ENCODE measurements at places on chromosomes 7 and 10.

DNA sequence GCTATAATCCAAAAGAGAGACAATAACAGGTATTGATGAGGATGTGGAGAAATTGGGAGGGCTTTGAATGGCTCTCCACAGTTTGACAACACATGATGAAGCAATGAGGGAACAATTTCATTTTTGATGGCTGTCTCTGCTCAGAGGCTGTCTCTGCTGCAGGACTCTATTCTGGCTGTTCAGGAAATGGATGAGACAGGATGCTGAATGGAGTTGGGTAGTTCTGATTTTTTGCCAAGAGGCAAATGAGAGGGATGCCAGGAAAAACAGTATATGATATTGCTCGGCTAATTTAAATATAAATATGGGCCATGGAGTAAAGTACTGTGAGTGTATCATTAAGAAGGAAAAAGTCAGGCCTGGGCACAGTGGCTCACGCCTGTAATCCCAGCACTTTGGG, 16.8 kb downstream of the APBB1IP start:
- no peak for DNase-seq

DNA sequence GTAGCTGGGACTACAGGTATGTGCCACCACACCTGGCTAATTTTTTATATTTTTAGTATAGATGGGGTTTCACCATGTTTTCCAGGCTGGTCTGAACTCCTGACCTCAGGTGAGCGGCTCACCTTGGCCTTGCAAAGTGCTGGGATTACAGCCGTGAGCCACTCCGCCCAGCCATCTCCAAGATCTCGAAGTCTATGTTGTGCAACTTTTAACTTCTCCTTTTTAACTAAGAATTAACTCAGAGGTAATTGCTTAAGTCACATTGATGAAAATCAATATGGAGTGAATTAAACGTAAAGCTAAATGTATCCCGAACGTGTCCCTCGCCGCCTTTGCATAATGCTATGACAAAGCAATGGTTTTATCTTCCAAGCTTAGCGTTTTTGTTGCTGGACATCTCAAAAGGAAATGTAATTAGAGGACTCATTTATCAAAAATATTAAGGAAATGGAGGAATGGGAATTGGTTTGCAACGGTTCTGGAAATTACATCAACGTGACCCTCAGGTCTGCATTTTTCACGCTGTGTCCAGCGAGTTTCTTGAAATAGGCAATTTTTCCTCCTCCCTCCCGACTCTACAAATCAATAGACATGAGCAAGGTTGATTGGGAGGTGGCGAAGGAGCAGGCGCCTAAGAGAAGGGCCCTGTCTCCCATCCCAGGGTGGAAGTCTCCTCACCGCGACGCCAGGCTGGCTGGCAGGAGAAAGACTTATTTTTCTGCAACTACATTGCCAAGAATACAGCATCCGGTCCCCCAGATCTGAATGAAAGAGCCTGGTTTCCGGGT, 89.8 kb downstream of the TMEM130 start:
- DNase-seq = no peak

DNA sequence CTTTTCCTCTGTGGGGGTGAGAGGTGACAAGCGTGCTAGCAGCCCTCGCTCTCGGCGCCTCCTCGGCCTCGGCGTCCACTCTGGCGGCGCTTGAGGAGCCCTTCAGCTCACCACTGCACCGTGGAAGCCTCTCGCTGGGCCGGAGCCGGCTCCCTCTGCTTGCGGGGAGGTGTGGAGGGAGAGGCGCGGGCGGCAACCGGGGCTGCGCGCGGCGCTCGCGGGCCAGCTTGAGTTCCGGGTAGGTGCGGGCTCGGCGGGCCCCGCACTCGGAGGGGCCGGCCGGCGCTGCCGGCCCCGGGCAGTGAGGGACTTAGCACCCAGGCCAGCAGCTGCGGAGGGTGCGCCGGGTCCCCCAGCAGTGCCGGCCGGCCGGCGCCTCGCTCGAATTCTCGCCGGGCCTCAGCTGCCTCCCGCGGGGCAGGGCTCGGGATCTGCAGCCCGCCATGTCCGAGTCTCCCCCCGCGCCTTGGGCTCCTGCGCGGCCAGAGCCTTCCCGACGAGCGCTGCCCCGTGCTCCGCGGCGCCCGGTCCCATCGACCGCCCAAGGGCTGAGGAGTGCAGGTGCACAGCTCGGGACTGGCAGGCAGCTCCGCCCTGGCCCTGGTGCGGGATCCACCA, 352.8 kb upstream of the PODXL start:
- DNase-seq = no peak

GRCh38 chr7:50405221-50405620, 44.9 kb downstream of the FIGNL1 start:
- DNase-seq = no peak

DNA sequence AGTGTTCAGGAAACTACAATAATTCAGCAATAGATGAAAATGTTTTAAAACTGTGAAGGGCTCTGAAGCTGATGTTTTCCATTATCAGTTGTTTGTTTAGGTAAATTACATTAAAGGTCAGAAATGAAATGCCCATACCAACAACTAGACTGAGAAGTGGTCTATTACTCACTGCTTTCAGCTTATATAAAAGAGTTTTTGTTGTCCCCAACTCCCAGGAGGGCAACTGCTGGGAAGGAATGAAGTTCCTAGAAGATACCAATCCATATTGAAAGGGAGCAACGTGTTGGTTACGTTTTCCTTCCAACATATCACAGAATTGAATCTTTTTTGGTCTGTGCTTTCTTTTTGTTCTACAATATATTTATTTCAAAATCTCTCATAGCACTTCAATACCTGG, 330.6 kb upstream of the LRRN3 start:
- DNase-seq = no peak

DNA sequence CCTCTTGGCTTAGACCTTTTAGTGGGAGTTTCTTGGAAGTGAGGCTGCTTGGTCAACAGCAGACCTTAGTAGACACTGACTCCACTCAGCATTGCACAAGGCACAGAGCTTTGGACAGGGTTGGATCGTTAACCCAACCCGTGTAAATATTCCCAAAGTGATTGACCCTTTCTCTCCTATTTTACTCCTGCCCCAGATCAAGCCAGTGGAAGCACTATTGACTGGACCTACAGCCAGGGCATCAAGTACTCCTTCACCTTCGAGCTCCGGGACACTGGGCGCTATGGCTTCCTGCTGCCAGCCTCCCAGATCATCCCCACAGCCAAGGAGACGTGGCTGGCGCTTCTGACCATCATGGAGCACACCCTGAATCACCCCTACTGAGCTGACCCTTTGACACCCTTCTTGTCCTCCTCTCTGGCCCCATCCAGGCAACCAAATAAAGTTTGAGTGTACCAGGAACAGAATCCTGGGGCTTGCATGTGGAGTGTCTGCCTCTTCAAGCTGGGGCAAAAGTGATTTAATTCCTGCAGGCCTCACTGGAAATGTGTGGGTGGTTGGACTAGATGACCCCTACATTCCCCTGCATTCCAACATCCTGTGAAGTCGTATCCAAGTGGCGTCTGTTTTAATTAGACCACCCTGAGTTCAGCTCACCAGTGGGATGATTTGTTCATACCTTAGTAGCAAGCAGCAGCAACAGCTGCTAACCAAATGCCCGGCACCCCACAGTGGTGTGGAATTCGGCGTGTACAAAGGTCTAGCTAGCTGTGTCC, 7.5 kb downstream of the CPA1 start:
- DNase-seq = no peak

DNA sequence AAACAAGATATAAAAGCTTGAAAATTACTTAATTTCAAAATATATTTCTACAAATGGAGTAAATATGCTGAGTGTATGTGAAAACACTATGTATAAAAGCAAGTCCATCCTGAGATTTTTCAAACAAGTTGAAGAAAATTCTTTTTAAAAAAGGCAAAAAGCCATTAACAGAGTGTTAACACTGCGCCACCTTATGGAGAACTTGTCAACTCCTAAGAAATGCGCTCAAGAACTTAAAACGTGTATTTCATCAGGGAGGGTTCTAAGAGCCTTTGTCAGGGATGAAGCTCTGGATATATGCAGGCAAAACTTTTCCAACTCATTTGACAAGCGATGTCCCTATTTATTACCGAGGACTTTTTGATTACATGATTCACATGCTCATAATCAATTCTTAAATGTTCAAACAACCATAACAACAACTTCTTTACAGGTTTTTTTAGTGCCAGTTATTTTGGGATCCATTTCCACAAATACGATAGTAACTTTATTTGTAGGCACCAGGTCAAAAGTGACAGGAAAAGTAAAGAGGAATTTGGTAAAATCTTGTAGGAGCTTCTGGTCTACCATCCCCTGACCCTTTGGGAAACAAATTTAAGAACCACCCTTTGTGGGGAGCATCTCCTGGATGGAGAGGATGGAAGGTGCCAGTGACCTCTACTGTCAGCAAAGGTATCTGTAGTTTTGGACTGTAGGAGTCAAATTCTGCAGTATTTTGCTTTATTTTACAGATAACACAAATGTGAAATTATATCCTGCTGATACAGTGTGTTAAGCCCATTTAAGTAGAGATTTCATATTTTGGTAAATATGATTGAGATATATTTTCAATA, 23.2 kb downstream of the CALCR start:
- no peak for DNase-seq

GRCh38 chr10:2282202-2282601, 544.9 kb upstream of the ADARB2 start:
- no peak for DNase-seq

GRCh38 chr10:32004161-32004591, 52.0 kb downstream of the KIF5B start:
- DNase-seq = no peak

GRCh38 chr10:69292459-69292858, 14.2 kb downstream of the HK1 start:
- DNase-seq = no peak

DNA sequence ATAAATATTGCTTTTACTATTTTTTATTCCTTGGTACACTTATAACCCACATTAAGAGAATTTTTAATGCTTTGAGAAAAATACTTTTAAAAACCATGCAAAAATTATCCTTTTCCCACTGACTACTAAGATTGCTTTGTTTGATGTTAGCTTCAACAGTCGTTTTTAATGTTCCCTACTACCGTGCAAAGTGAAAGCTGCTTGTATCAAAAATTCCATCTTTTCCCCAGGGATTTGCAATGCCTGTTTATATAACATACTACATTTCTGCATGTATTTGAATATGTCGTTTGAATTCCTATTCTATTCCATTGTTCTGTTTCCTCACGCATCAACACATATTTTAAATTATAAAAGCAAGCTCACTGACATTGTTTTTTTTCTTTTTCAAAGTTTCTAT, 54.4 kb downstream of the TFPI2 start:
- no peak for DNase-seq

DNA sequence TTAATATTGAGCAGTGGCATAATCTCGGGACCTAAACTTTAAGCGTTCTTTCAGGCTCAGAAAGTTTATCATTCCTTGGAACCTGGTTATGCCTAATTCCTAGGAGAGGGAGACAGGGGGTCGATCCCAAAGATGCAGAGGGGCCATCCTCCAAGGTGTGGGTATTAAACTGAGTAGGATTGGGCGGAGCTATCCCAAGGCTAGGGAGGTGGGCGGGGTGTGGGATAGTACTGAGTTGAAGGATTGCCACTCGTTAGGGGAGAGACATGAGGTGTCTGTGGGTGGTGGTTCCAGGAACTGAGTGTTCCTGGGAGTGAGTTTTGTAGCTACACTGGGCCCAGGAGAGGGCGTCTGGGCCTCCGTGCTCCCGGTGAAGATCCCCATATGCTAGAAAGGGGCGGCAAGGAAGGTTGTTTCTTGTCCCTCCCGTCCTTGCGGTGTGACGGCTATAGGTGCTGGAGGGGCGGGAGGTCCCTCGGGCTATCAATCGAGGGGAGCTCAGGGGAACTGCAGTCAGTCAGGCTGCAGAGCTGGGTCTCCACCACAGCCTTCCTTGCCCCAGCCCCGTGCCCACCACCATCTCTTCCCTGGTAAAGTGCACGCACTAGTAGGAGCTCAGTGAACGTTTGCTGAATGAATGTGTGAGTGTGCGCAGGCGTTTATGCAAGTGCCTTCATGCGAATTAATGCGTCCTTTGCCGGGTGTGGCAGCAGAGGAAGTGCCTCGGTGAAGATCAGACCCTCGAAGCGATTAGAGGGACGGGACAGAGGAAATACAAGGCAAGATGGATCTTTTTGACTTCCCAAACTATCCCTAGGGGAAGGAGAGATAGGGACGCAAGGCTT, 3.0 kb upstream of the HMX2 start:
- DNase-seq = no peak

GRCh38 chr10:72073708-72074573, 14.4 kb downstream of the SPOCK2 start:
- DNase-seq = no peak

All from activated CD4-positive, alpha-beta T cell treated with anti-CD3 and anti-CD28 coated beads for 24 hours (primary cell).